ENCODE measurements at places on chromosomes 7 and 10.

GRCh38 chr10:102083541-102083940, 18.4 kb downstream of the HPS6 start:
- DNase-seq = no peak

DNA sequence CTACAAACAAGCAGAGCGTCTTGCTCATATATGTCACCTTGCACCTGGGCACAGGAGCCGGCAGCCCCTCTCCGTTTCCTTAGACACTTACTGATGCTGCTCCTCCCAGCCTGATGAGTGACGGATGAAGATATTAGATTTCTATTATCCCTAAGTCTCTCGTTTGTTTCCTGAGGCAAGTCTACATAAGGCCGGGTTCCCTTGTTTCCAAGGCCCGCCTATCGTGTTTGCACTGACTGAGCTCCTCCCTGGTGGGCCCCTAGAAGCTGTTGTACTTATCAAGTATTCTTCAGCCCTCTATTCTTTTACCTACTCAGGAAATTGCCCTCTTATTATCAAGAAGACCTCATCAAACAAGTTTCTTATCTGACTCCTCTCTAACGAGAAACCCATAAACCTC, 18.5 kb downstream of the SH3PXD2A start:
- no peak for DNase-seq

GRCh38 chr10:71300555-71301370, 18.3 kb upstream of the SLC29A3 start:
- no peak for DNase-seq

- DNase-seq = no peak
Observed at GRCh38 chr7:35520810-35521625, 173.9 kb downstream of the HERPUD2 start.

DNA sequence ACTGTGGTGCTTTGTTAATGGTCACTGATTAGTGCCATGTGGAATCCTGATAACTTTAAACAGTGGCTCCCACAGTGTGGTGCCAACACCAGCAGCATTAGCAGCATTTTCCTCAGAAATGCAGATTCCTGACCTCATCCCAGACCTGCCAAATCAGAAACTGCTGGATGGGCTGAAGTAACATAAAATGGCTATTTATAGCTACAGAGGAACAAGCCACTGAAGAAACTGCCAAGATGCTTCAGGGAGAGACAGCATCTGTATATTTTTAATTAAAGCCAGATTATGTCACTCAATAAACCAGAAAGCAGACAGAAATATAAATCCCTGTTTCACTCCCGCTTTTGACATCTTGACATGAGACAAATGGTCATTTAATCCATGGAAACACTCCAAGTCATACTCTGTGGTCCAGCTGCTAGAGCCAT, 178.5 kb downstream of the AMPH start:
- no peak for DNase-seq

- no peak for DNase-seq
Observed at GRCh38 chr7:12759151-12759550, 71.7 kb downstream of the ARL4A start.

- DNase-seq = no peak
Observed at GRCh38 chr7:99267481-99267840, 5.2 kb upstream of the MYH16 start.

- DNase-seq = no peak
Observed at GRCh38 chr10:88537322-88537721, 45.8 kb downstream of the RNLS start.

DNA sequence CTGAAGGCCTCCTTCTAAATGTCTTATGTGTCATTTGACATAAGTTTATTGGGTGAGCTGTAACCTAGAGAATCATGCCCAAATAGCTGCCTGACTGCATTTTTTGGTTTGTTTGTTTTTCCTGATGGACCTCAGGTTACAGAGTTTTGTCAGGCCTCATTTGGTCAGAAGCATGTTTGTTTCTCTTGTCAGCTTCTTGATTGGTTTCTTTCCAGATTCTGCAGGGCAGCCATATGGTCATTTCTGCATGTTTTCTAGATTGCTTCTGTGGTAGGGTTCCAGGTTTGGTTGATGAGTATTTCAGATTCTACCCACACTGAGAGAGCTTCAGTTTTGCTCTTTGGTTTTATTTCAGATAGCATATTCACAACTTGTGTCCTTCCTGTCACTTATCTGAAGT, 28.0 kb downstream of the GLCCI1 start:
- no peak for DNase-seq

- DNase-seq = no peak
Observed at GRCh38 chr10:28719789-28720436, 42.6 kb downstream of the BAMBI start.

DNA sequence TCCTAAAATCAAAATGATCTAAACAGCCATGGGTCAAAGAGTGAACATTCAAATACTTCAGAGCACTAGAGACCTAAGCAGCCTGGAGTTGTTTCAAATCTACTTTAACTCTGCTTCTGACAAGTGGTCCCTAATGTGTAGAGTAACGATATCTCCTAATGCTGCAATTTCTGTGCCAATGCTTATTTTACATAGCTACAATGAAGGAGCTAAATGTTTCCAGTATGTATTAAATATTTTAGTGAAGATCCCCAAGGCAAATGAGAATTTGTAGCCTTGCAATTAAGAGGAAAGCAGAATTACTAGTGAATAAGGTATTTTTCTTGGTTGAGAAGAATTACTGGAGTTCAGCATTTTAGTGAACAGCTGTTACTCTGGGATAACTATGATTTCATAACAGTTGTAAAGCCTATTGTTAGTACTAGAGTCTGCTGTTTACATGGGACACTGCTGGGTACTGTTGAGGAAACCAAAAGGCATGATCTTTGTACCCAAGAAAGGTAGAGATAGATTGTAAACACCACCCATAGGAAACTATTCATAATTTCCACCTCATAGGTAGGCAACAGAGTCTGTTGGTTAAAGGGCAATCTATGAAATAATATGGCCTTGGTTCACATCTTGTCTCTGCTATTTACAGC, 271.9 kb downstream of the PLXDC2 start:
- DNase-seq = no peak

- no peak for DNase-seq
Observed at GRCh38 chr7:136403591-136403990, 426.4 kb upstream of the MTPN start.

GRCh38 chr7:108375668-108376067, 80.6 kb downstream of the NRCAM start:
- no peak for DNase-seq

GRCh38 chr7:36931892-36932291, 207.6 kb upstream of the AOAH start:
- no peak for DNase-seq

GRCh38 chr7:148898845-148899484, 14.9 kb upstream of the EZH2 start:
- DNase-seq = no peak

GRCh38 chr10:18501198-18501597, 150.2 kb downstream of the NSUN6 start:
- DNase-seq = no peak

DNA sequence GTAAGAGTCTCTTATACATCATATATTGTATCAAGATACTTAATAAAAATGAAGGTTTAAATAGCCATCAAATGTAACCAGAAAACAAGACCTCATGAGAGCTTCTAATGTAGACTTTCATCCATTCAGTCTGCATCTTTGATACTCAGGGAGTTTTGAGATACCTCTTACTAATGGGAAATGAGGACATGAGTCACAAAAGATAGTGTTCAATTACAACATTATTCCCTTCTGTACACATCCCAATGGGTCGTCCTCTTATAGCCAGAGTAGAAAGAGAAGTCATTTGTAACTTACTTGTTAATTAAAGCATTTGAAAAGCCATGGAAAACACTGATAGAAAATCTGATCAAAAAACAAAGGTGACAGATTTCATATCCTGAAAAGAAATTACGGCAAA, 19.4 kb downstream of the SHTN1 start:
- no peak for DNase-seq

DNA sequence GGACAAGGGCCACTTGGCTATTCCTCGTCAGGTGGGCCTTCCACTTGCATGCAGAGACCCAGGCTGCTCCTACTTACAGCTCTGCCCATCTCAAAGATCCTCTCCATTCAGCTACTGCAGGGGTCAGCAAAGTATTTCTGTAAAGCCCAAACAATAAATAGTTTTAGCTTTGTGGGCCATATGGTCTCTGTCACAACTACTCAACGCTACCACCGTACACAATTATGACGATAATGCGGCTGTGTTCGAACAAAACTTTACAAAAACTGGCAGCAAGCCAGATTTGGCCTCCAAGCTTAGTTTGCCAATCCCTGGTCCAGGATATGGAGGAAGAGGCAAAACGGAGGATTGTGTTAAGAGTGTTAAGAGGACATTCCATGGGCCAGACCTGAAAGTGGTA, 12.8 kb downstream of the RAB11FIP2 start:
- no peak for DNase-seq

DNA sequence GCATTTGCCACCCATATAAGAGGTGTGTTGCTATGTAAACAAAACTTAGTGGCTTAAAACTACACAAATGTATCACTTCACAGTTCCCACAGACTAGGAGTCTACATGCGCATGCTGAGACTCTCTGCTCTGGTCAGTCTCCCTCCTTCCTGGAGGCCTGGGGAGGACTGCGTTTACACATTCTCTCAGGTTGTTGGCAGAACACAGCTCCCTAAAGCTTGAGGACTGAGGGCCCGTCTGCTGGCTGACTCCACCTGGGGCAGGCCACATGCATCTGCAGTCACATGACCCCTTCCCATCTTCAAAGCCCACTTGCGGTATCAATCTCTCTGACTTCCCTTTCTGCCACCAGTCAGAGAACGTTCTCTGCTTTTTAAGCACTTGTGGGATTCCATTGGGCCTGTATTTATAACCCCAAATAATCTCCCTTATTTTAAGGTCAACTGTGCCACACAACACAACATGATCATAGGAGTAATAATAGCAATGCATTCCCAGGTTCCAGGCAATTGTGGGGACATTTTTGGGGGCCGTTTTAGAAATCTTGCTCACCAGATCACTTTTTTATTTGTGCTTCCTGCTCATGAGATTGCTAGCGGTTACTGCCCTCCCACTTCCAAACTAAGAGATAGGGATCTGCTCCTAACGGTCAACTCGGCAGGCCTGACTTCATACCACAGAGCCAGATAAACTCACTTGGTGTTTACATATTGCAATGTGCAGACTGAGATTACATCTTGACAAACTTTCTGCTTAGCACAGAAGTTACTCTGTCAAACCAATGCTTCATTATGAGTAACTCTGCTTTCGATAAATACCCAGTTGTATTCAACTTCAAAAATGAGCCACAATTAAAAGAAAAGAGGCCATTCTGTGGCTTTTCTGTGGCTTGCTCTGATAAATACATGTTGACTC, 96.3 kb downstream of the ALOX5 start:
- no peak for DNase-seq

GRCh38 chr7:155361346-155361680, 63.6 kb downstream of the INSIG1 start:
- no peak for DNase-seq

DNA sequence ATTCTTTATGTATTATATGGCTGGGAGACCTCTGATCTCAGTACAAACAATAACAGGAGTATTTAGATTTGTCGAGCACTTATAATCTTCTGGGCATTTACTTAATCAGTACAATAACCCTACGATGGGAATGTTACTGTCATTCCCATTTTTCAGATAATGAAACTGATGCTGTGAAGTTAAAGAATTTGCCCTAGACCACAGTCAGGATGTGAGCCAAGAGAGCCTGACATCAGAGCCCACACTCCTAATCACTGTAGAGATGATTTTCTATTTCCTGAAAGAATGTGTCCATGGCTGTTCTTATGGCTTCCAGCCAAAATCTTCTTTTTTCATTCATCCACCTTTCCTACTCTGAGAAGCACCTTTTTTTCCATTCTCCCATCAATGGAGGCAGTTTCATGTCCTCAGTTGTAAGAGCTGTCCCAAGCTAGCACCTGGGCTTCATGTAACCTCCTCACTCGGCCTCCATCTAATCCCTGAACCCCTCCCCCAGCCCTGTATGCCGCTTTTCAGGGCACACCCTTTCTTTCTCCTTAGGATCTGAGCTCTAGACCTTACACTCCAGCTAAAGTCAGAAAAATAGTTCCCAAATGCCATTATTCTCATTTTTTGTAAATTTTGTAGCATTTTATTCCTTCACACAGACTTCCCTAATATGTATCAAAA, 12.2 kb upstream of the CAV1 start:
- no peak for DNase-seq

GRCh38 chr10:114881417-114881816, 56.6 kb upstream of the TRUB1 start:
- DNase-seq = no peak

DNA sequence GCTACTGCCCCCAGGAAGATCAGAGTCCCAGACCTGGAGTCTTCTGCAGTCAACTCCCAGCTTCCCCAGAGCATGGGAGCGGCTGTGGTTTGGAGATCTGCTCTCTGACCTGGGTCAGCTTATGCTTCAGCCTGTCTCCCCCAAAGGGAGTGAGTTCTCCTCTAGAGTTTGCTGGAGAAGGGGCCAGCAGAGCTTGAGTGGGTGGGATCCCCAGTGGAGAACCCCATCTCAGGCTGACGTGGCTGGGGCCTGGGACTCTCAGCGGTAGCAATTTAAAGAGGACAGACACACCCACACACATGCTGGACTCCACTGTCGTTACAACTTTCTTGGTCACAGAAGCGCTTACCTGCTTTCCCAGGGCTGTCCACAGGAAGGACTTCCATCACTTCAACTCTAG, 6.3 kb downstream of the UNC5B start:
- no peak for DNase-seq

DNA sequence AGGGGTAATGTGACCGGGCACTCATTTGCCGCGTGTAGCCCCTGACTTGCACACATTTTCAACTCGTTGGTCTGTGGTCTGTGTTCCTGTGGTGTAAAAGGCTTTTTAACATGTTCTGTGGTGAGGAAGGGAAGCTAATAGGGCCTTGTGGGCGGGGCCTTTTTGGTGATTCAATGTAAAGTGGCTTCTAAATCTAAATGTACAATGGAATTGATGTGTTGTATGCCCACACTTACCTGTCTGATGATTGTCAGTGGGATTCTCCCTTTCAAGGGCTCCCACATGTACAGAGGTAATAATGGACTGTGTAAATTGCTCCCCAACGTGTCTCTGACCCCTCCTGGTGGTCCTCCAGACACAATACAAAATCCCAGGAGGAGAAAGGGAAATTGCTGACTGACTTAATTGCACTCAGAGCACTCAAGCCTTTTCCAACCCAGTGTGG, 43.1 kb upstream of the GATAD1 start:
- peak; percentile 11 for DNase-seq

- DNase-seq = no peak
Observed at GRCh38 chr10:59865101-59865500, 41.3 kb downstream of the CCDC6 start.

GRCh38 chr10:22305721-22306120, 10.5 kb upstream of the COMMD3 start:
- DNase-seq = no peak

Data from activated gamma-delta T cell treated with anti-CD3 and anti-CD28 coated beads, Interleukin-2, amount 50 U/mL, for 16 hours (primary cell).